ENCODE measurements at places on chromosomes 2 and 18. TPM values are rescaled to one million over a fixed set of nuclear protein-coding genes. Genes with fewer than 3 reads are reported as not detected.
A peak's percentile ranks its signal among the peaks of the same experiment; 100 is the strongest.

DNA sequence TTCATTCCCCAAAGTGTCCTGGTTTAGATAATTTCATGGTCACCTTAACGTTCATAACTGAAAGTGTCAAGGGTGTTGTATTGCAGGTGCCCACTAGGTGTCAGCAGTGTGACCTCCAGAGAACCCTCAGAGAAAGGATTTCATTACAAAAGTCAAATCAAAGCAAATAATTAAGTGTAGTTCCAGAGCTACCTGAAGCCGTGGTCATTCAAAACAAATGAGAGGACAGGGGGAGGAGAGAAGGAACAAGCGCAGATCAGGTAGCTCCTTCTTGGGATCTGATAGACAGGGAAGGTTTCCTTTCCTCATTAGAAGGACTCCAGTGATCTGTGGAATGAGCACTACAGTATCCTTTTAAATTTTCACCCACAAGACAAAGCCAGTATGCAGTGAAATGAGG, at the start of gene SLC9A4:
TSS of gene SLC9A4 (plus strand) at position 207 of the 400 bp plus-strand sequence. CDS start 534 bp downstream, outside the sequence.
- peak; percentile 85 for DNase-seq

DNA sequence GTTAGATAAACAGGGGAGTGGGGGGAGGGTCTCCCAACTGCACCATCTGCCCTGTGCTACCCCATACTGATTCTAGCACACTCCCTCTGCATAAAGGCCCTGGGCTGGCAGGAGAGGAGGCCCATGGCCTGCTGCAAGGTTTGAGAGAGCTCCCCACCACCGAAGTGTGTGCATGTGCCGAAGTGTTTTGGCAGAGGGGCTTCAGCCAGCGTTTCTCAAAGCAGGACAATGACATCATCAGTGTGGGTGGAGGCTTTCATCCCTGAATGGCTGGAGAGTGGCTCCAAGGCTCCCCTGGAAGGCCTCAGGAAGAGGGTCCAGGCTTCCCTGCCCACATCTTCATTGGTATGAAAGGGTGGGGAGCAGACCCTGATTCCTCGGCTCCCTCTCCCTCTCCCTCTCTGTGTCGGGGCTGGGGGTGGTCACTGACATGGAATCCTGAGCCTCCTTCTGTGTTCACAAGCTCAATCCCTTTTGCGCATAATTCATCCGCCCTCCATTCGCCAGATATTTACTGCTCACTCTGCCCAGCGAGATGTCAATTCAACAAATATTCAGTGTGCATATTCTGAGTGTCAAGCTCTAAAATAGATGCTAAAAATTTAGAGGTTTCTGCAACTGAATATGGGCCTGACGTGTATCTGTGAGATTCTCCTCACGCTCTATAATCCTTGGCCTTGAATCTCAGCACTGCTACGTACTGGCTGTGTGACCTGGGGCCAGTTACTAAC, 122.1 kb downstream of the CELF4 start:
- DNase-seq = no peak

Gene TFCP2L1
- 0.12 TPM for total RNA-seq

DNA sequence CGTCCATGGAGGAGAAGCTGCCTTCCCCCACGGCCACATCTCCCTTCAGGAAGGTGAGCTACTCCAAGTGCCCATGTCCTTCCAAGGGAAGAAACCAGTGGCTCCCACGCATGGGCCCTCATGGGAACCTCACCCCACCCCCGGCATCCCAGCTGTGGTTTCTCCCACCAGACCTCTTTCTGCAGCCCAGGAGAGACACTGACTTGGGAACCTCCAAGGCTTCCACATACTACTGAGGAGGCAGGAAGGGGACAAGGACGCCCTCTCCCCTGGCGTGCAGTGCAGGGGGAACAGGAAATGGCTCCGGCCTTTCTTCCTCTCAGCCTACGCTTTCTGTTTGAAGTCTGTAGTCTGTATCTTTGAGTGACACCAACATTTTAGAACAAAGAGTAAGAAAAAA, 104.5 kb upstream of the EPC2 start:
- peak; percentile 83 for DNase-seq

DNA sequence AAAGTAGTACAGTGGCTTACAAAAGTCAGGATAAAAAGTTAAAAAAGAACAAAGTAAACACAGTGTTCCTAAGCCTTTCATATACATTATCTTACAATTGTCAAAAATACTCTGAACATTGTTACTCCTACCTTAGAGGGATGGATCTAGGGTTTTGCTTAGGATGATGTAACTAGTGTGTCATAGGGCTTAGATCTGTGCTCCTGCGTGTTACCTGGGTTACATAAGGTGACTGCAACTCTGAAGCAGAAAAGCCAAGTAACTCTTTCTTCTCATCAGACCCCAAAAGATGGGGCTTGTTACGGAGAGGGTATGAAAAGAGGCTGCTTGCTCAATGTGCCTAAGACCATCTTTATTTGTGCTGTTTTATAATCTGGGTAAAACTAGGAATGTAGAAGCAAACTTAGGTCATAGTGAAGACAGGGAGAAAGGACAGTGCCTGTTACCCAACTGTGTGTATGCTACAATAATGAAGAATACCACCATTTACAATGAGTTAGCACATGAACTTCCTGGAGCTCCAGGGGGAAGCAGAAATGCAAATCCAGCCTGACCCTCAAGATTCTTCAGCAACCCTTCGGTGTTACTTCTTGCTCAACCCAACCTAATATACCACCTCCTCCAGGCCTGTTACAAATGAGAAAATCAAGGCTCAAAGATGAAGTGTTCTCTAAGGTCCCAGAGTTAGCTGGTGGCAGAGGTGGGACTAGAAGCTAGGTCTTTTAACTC, 42.0 kb upstream of the STK17B start:
- no peak for DNase-seq

GRCh38 chr2:64470766-64471295, 16.9 kb downstream of the LGALSL start:
- DNase-seq = no peak

Gene STARD6
- total RNA-seq = not detected

DNA sequence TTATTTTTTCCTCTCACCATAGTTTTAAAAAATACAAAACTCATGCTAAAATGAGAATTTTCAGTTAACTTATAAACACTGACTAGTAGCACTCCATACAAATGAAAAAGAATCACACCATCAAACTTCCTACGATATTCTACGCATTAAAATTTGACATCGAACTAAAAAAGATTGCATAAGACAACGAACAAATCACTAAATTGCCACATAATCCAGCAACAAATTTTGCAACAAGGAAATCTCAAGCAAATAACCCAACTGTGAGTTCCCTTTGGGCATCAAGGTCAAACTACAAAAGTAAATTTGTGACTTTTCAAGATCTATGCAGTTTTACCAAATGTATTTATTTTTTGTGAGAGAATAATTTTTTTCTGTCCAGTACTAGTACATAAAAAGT, 1.5 kb downstream of the MAP3K2 start:
- no peak for DNase-seq

Gene C2orf66
- total RNA-seq = 0.33 TPM

Gene MRPL30
- total RNA-seq = 31.2 TPM

DNA sequence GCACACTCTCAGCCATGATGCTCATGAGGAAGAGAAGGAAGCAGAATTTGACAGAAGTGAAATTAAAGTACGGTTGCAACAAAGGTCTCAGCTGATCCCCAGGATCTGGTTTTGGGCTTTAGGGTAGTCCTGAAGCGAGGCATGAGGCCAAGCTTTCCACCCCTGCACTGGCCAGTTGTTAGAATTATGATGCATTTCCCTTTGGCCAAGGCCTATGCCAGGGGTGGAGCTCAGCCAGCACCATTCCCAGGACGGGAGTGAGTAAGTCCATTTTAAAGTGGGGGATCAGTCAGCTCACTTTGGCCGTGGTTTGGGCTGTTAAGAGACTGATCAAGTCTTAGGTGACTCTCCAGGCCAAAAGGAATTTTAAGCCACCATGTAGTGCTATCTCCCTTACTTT, 314.5 kb upstream of the MMADHC start:
- no peak for DNase-seq

Gene VSNL1
- not detected for total RNA-seq

- no peak for DNase-seq
These were observed 17.6 kb downstream of the TMSB10 start for GRCh38 chr2:84923009-84923408.

DNA sequence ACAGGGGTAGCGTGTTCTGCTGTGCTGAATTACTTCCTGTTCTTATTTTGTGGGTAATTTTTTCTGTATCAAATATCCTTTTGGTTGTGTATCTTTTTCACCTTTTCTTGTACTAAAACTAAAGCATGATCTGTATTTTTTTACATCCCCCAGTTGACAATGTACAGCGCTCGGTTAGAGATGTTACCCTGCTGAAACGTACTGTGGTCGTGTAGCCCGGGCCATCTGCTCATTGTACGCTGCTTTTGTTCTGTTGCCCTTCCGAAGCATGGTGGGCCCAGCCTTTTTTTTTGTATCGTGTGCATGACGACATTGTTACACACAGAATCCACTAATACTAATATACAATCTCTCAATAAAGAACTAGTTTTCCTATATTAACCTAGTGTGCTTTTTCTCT, 233.1 kb downstream of the HAUS1 start:
- no peak for DNase-seq

Gene AQP4
- total RNA-seq = not detected

- DNase-seq = no peak
These were observed 441.4 kb downstream of the NBAS start for GRCh38 chr2:15119722-15120175.

DNA sequence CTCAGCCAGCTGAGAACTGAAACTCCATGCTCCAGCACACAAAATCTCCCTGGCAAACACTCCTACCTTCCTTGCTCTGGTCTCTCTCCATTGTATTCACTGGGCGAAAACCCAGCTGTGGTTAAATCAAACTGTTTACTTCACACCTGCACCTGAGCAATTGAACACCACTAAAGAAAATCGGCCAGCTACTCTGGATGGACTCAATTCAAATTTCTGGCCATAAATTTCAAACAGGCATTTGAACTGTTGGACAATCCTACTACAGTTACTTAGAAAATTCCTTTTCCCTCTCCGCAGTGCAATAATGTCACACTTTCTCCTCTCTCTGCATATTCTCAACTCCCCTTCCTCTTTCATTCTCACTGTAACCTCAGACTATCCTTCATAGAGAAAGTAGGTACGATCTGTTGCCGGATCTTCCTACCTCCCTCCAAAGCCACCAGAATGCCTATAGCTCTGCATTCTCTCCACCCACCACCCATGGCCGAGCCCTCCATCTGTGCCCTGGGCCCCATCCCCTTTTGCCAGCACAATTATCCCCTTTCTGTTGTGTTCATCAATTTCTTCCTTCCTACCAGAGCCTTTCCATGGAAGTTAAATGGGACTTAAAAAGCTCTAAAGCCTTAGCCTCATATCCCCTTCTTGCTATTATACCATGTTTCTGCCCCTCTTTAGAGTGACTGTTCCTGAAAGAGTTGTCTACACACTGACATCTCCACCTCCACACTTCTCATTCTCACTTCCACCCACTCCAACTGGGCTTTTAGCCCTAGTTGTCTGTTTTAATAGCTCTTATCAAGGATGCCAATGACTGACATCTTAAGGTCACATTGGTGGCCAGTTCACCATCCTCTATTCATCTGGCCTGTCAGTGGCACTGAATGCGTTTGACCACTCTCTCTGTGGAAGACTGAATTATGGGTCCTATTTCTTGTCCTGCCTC, 127.5 kb upstream of the SLC1A4 start:
- DNase-seq = no peak
